ENCODE measurements at places on chromosomes 3 and 15.
A peak's percentile ranks its signal among the peaks of the same experiment; 100 is the strongest.

DNA sequence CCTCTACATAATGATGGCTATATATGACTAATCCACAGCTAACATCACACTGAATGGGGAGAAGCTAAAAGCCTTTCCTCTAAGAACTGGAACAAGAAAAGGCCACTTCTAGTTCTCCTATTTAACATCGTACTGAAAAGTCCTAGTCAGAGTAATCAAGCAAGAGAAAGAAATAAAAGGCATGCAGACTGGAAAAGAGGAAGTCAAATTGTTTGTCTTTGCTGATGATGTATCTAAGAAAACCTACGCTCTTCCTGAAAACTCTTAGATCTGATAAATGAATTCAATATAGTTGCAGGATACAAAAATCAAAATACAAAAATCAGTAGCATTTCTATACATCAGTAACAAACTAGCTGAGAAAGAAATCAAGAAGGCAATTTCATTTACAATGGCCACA is 116.9 kb downstream of the TP63 start:
- no peak for DNase-seq

DNA sequence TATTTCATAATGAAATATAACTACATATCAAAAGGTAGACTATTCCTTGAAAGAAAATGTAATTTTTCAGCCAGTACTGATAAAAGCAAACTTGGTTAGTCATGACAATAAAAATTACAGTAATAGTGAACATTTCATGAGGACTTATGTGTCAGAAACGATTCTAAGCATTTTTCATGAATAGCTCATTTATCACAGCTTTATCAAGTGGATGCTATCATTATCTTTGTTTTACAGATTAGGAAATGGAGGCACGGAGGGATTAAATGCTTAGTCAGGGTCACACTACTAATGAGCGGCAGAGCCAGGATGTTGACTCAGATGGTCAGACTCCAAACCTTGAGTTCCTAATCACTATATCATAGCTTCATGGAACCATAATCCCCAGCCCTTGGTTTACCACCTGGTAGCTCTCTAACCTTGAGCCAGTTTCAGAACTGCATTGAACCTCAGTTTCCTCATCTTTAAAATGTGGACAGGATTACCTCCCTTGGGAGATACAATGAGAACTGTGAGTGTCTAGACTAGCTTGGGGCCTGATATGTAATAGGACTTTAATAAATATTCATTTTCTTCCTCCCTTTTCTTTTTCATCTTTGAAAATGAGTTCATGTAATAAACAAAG is 85.4 kb downstream of the TNIK start:
- no peak for DNase-seq

DNA sequence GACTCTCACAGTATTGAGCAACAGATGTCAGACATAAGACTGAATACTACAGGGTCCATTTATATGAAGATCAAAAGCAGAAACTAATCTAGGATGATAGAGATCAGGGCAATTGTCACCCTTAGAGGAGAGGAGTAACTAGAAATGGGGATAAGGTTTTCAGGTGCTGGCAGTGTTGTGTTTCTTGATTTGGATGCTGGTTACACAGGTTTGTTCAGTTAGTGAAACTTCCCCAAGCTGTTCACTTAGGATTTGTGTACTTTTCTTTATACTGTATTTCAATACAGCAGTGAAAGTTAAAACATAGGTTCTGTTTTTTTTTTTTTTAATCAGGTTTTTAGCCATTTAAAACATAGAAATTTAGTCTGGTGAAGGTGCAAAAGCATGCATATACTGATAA is 39.1 kb upstream of the CMTM7 start:
- DNase-seq: no peak

GRCh38 chr15:81216422-81216821 is 19.7 kb downstream of the IL16 start:
- no peak for DNase-seq

DNA sequence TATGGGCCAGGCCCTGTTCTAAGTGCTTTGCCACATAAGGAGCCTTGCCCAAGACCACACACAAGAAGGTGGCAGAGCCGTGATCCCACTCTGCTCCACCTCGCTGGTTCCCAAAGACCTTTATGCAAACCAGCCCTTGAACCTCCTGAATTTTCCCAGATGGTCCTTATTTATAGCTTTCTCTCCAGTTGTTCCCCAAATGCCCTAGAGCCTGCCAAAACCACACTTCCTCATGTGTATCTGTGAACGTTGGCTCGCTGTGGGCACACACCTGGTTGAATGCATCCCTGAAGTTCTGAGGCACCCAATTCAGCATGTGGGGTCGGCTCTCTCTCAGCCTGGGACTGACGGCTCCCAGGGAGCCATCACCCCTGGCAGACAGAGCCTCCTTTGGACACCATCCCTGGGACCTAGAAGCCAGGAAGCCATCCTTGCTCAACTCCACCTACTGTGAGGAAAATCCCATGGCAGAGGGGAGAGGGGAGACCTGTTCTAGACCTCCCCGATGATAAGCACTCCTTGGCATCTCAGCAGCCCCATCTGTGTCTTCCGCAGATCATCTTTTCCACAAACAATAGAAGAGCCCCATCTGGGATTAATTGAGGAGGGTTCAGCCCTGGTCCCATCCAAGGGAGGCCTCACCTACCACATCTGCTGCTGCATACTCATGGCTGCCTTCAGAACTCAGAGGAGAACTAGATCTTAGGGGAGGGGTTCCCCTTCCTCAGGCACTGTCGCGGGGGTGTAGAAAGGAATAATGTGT is 42.3 kb upstream of the LIMD1 start:
- DNase-seq: no peak

- DNase-seq: no peak
Measured at GRCh38 chr15:35505141-35505540, 40.8 kb downstream of the DPH6 start.

DNA sequence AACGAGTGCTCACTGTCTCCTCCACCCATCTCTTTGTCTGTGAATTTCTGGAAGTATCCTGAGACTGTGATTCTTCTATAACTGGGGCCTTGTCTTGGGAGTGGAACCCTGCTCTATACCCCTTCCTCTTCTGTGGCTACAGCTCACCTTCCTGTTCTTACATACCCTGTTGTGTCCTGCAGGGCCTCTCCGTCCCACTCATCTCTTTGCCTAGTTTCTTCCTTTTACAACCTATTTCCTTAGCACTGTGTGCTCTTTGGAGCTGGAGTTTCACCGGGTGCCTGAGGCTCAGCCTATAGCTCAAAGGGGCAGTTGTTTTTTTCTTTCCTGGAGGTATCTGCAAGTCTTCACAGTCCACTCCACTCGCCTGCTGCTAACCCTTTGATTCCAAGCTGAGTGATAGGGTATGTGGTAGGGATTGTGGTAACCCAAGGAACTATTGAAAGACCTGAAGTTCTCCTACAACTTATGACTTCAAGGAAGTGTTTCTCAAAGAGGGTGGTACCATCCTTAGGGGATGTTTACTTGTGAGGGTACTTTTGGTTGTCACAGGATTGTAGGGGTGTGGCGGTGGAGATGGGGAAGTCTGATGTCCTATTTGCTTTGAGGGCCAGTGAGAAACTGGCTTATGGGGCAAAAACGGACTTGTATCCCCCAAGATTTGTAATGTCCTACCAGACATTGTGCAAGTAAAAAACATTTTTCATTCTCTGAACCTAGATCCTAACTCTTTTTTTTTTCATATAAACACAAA is 66.6 kb upstream of the ARL8B start:
- no peak for DNase-seq

DNA sequence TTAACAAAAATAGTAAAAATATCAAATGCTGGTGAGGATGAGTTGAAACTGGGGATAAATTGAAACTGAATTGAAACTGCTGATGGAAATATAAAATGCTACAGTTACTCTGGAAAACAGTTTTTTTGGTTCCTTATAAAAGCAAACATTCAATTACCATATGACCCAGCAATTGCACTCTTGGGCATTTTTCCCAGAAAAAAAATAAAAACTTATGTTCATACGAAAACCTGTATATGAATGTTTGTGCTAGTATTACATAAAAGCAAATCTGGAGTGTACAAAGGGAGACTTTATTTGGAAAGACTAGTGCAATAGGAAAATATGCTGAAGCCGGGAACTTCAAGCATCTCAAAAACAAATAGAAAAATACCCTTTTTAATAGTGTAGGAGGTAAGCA is 857.9 kb upstream of the CADM2 start:
- no peak for DNase-seq

- no peak for DNase-seq
Measured at GRCh38 chr15:66291816-66292570, 1.4 kb upstream of the DIS3L start.

DNA sequence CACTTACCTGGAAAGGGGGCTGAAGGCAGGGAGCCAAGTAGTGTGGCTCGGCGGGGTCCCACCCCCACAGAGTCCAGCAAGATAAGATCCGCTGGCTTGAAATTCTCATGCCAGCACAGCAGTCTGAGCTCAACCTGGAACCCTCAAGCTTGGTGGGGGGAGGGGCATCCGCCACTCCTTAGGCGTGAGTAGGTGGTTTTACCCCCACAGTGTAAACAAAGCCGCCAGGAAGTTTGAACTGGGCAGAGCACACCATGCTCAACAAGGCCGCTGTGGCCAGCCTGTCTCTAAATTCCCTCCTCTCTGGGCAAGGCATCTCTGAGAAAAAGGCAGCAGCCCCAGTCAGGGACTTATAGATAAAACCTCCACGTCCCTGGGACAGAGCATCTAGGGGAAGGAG is 156.3 kb downstream of the KBTBD8 start:
- no peak for DNase-seq

- no peak for DNase-seq
Measured at GRCh38 chr3:24457719-24458118, 36.9 kb downstream of the THRB start.

- DNase-seq: no peak
Measured at GRCh38 chr3:22609139-22609538, 594.0 kb upstream of the UBE2E2 start.

DNA sequence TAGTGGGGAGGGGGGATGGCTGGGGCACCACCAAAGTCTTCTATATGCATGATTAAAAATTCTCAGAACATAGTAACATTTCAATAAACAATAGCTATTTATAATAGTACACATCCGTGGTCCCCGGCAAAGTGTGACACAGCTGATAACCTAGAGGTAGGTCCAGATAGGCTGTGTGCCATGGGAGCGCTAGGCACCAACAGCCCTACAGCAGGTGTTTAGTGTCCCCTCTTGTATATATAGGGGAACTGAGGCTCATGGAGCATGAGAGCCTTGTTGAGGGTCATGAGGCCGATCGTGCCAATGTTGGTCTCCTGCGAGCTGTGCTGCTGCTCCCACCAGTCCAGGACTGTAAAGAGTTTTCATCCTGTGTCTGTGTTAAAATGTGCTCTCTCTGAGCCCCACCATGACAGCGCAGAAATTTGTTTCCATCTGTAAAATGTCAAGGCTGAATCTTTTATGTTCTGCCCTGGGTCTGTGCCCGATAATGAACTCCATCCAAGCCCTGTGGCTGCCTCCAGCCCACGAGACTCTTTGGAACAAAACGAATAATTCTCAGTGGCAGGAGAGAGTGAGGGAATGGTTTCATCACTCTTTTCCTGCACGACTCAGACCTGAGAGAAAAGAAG is 14.5 kb downstream of the TMEM158 start:
- DNase-seq: no peak

DNA sequence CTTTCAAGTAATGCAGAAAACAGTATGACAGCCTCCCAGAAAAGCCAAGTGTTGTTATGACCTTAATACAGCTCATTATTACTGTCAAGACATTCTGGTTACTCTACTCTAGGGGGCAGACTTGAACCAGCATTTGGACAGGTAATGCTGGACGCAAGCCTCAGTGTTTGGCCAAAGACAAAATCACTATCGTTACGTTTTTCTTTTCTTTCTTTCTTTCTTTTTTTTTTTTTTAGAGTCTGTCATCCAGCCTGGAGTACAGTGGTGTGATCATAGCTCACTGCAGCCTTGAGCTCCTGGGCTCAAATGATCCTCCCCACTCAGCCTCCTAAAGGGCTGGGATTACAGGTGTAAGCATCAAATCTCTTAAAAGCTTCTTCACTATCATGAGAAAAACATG is 29.4 kb upstream of the TMEM45A start:
- DNase-seq: peak; percentile 13

- no peak for DNase-seq
Measured at GRCh38 chr3:134654031-134654430, 3.2 kb upstream of the KY start.
